DMS79 treated with DMSO at 0.1 percent for 48 hours (cell line): ENCODE measurements at places on chromosomes 1 and 21.

GRCh38 chr1:4617506-4617905 lies 36.9 kb upstream of the AJAP1 start:
- DNase-seq = no peak

DNA sequence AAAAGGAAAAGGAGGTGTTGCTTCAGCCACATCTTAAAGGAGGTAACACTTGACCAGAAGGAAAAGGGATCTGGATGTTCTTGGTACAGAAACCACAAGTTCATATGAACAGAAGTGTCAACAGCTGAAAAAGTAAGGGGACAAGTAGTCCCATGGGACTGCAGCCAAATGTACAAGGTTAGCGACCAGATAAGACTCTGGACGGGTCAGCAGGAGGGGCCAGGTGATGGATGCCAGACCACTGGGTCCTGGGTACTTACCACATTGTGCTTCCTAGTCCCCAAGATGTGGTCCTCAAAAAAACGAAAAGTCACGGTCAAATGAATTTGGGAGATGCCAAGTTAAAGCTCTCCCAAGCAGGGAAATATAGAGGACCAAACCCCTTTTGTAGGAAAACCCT lies 16.6 kb upstream of the BMP8A start:
- DNase-seq = no peak

DNA sequence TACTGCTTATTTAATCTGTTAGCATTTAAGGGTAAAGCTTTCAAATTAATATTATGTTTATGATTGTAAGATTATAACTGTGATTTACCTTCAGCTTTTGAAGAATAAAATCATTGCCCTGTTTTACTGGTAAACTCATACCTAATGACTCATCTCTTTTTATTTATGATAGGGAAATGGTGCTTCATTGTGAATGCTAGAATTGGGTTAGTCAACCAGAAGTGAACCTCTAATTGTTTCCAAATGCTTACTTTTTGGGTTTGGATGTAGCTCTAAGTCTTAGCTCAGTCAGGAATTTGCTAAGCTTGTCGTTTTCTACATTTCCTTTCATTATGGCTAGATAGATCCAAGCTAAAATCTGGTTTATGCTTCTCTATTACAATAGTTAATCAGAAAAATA lies 59.4 kb downstream of the SLC30A7 start:
- DNase-seq = no peak

GRCh38 chr1:151134396-151134795 lies 12.0 kb downstream of the SEMA6C start:
- DNase-seq = no peak

- DNase-seq = no peak
Measured at GRCh38 chr1:154418062-154418921, 13.1 kb downstream of the IL6R start.

- peak; percentile 55 for DNase-seq
Measured at GRCh38 chr1:24927988-24928688, 1.9 kb downstream of the RUNX3 start.

DNA sequence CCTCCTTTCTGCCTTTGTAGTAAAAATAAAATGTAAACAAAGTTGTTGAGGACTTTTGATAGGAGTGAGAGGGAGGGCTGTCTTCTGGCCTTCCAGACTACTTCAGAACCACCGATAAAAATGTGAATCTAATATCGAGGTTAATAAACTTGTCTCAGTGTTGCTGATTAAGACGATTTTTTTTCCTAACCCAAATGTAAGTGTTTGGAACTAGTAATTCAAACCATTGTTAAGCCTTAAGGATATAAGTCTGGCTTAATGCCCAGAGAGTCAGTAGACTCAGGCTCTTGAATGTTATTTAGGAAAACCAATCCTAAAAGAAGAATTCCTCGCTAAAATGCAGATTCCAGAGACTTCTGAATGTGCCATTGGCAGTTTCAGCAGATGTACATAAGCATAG lies 356.9 kb downstream of the SIPA1L2 start:
- peak; percentile 95 for DNase-seq

DNA sequence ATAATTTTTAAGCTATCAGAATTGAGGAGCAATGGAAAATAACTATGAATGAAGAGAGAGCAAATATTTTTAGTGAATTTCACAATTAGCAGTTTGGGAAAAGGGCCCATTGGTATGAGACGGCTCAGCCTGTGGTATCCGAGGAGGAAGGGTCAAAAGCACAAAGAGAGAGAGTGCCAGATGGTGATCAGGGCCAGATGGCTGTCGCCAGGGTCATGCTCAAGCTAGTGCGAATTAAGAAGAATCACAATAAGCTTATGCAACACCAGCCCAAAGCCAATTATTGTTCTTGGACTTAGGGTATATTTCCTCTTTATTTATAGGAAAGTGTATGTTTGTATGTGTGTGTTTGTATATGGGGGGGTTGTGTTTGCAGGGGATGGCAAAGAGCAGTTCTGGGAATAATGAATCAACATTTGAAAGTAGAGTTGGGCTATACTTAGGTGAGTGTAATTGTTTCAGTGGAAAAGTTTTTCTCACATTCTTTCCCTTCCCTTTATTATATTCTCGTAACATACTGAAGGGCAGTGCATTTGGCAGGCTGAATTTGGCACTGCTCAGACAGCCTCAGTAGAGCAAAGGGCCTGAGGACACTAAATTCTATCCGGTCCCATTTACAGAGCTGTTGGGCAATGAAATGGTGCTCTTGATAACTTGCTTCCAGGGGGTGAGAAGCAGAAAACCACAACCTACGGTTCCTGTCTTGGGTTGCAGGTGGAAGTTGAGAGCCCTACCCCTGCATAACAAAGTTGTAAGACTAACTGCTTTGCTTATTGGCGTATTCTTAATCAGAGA lies 19.5 kb upstream of the DDR2 start:
- no peak for DNase-seq

DNA sequence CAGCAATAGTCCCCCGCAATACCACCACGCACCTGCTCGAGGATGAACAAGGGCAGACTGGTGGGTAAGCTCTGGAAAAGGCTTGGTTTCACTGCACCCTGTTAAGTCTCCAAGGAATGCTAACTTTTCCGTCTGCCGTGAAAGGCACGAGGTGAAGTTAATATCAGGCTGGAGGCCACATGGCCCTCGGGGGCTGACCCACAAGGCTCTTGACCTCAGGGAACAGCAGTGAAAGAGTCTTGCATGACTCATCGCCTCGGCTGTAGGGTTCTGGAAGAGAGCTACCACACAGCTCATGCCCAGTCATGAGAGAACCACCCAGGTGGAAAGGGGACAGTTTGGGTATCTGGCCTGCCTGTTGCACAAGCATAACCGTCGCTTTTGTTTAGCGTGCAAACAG lies 24.7 kb downstream of the SCCPDH start:
- DNase-seq = no peak

DNA sequence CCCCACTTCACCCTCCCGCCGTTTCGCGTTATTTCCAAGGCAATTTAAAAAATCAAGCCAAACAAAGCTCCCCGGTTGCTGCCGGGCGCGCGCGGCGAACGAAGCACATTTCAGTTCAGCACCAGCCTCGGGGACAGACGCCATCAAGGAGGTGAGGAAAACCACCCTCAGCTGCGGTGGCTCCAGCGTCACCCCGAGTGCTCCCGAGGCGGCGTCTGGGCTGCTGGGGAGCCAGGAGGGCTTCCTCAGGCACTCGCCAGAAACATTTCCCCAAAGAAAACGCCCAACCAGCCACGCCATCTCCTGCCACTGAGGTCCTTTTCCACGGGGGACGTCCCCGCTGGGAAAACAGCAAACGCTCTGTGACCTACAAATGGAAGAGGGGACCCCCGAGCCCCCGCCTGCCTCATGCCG lies 623 bp downstream of the GNG4 start:
- peak; percentile 43 for DNase-seq

DNA sequence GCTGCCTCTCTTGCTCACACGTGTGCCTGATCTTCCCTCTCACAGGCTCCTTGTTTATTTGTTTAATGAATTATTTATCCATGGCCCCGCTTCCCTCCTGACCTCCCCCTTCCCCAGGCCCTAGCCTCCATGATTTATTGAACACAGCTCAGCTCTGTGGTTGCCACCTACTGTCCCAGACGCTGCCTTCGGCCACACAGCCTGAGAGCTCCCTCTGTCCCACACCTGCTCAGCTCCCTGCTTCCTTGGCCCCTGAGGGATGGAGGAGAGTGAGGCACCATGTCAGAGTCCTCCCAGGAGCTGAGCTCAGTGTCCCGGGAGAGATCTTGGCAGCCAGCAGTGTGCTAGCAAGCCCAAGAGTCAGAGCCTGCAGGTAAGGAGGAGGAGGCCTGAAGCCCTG lies 3.1 kb upstream of the EFNA3 start:
- no peak for DNase-seq

DNA sequence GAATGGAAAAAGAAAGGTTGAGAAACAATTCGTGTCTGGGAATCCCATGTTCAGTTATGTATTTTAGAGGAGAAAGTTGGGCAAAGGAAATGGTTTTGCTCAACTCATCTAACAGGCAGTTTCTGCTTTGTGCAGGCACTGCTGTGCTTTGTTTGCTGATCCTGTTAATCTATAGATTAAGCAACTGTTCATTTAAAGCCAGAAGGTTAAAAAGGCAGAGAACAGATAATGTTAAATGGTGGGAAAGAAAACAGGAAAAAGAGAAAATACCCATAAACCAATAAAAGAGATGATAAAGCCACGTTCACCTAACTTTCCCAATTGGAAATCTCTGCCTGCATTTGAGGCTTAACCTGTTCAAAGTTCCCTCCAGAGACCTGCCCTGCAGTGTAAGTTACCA lies 70.0 kb downstream of the APP start:
- no peak for DNase-seq

DNA sequence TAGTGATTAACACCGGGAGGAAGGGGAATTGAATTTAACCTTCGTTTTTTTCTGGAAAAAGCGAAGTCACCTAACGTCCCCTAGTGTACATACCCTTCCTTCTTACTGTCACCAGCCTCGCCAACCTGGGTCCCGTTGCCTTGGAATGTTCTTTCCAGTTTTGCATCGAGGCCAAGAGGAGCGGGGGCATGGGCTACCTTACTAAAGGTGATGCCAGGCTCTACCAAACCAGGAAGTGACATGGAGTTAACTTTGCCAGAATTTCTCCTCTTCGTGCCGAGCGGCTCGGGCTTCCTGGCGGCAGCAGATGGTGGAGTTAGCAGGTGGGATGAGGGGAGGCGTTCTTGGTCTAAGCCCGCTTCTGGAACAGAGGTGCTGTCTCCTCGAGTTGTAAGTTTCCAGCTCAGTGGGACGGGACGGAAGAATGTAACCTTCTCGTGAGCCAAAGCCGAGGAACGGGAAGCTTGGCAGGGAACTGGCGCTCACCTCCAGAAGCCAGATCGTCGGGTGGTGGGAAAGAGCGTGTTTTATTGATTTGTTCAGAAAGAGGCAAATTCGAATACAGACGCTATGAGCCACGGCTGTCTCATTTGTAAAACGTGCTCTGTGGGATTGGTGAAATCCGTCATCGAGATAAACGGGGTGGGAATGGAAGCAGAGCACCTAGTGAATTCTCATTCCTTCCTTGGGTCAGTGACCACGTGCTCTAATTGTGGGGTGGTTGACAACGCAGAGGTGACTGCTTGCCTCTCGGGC lies 486 bp downstream of the NIPAL3 start:
- DNase-seq = peak; percentile 60

DNA sequence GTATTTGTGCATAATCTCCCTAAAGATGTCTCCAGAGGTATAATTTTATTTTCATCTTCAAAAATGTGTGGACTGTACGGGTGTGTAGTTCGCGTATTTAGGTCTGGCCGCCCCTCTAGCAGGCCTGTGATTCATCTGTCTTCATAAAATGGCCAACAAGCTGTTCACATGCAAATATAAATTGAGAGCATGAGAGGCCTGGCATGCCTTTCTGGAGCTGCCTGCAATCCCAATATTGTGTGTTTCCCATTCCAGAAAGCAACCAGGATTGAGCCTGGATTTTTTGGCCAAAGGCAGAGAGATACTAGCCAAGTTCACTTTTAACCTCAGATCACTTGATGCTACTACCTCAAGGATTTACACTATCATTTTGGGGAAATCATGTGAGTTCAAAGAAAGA lies 197.2 kb downstream of the NFIA start:
- DNase-seq = no peak
